ENCODE measurements at places on chromosomes 1 and 21. TPM values are rescaled to one million over a fixed set of nuclear protein-coding genes. Genes with fewer than 3 reads are reported as not detected.

Gene EFCAB7
- total RNA-seq: 20.0 TPM

Gene CSMD2
- 0.07 TPM for total RNA-seq

Gene AGBL4
- total RNA-seq: not detected

Gene PRDX6
- 232 TPM for total RNA-seq

Gene KLF17
- total RNA-seq: not detected

Gene RPTN
- not detected for total RNA-seq

Gene MRPL24
- total RNA-seq: 113 TPM

All from Karpas-422 (cell line).